NCI-H460 (cell line): ENCODE measurements at places on chromosomes 2 and 18.

DNA sequence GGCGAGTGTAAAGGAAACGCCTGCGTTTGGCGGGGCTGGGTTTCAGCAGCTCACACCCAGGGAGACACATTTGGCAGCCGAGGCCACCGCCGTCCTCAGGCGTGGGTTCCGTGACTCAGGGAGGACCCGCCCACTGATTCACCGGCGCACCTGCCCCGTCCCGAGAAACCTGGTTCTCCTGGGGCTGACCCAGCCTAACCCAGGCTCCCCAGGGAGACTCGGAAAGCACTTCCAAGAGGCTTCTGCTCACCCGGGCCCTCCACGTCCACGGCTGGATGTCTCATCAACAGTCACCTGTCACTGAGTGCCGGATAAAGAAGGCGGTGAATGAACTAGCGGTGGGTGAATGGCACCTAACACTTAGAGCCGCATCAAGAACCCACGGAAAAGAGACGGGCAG is 126.4 kb upstream of the CTDP1 start:
- no peak for DNase-seq

- no peak for DNase-seq
Measured at GRCh38 chr2:17101091-17101490, 417.1 kb downstream of the RAD51AP2 start.

- no peak for DNase-seq
Measured at GRCh38 chr2:144333143-144333555, 186.8 kb downstream of the ZEB2 start.

GRCh38 chr2:38148501-38148900 is 72.5 kb upstream of the CYP1B1 start:
- DNase-seq = peak; percentile 47

DNA sequence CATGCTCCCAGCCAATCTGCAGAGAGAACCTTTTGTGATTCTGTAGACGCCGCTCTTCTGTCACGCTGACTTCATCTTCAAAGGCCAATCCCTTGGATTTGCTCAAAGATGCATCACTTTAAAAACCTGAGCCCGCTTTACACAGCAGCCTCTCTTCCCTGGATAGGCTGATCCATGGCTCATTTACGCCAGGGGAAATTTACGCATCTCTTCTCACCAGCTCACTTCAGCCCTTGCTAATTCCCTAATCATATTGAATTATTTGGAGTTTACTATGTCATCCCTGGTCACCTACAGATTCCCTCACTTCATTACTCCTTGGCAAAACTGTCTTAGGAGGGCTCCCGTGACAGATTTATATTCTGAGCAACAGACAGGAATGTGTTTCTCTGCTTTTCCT is 256.2 kb downstream of the EN1 start:
- DNase-seq = no peak

DNA sequence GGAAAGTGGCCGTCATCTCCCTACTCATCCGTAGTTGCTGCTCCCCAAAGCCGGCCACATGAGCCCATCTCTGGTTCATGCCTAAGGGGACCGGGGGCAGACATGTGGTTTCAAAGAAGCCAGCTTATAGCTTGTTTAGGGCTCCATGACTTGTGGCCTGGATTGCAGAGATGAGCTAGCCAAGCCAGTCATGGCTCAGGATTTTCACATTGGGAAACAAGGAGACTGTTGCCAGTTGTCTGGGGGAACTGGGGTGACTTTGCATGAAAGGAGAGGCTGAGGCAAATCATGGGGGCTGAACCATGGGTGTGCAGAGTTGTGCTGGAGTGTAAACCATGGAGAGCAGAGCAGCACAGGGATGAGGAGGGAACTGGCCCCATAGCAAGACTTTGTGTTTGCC is 183.0 kb upstream of the APCDD1 start:
- no peak for DNase-seq

DNA sequence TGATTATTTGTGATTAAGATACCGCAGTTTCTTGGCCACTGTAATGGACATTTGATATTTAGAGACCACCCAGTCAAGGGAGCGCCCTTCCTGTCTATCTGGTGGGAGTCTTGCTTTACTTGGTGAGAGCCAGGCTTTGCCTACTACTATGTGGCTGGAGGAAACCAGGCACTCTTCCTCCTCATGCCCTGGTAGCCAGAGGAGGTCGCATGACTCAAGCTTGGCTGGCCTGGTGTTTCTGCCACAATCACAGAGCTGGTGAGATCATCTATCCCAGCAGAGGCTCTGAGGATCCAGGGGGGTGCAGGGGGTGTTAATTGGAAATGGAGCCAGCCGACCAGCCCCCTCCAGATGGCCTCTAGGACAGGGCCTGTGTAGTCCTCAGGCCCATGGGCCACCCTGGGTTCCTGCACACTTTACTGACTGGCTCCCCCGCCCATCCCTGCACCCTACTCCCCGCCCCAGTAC is 46.8 kb upstream of the BIN1 start:
- DNase-seq = no peak

DNA sequence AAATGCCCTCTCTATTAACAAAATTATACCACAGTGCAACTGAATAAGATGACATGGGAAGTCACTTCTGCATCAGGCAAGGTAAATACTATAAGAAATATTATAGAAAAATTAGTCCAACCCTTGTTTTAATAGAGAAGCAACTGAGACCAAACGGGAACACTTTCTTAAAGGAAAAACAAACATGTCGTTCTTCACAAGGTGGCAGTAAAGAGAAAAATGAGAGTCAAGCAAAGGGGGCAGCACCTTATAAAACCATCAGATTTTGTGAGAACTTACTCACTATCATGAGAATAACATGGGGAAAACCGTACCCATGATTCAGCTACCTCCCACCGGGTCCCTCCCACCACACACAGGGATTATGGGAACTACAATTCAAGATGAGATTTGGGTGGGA is 481.7 kb upstream of the CRIM1 start:
- no peak for DNase-seq

GRCh38 chr18:46265196-46266156 is 161.3 kb downstream of the HAUS1 start:
- DNase-seq = no peak

- no peak for DNase-seq
Measured at GRCh38 chr18:2540575-2540974, 30.7 kb downstream of the METTL4 start.

DNA sequence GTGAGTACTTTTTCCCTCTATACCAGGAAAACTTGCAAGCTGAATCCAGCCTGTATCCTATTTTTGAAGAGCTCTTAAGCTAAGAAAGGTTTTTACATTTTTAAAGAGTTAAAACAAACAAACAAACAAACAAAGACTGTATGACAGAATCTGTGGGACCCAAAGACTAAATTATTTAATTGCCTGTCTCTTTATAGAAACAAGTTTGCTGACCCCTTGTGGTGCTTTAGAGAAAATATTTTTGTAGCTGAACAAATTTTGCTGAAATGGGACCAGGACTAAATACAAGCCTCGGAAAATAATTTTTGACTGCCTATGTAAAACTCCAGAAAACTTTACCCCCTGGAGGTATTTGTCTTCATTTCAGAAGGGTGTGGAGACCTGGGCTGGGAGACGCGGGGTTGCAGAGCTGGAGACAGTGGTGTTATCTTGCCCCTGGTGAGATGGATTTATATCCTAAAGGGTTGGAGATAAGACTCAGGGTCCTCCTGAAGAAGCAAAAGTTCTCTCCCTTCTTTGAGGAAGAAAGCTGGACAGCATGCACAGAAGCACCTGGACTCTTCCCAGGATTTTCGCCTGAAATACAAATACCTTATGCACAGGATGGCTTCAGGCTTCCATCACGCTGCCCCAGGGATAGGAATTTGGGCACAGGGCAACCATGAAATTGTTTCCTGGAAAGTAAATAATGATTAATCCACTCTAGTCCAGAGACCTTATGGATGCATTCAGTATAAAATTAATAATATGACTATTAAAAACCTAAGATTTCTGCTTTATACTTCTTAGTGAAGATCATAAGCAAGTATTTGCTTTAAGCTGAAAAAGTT is 54.3 kb downstream of the TMX3 start:
- peak; percentile 33 for DNase-seq

GRCh38 chr18:8623549-8624106 is 14.4 kb downstream of the RAB12 start:
- no peak for DNase-seq

DNA sequence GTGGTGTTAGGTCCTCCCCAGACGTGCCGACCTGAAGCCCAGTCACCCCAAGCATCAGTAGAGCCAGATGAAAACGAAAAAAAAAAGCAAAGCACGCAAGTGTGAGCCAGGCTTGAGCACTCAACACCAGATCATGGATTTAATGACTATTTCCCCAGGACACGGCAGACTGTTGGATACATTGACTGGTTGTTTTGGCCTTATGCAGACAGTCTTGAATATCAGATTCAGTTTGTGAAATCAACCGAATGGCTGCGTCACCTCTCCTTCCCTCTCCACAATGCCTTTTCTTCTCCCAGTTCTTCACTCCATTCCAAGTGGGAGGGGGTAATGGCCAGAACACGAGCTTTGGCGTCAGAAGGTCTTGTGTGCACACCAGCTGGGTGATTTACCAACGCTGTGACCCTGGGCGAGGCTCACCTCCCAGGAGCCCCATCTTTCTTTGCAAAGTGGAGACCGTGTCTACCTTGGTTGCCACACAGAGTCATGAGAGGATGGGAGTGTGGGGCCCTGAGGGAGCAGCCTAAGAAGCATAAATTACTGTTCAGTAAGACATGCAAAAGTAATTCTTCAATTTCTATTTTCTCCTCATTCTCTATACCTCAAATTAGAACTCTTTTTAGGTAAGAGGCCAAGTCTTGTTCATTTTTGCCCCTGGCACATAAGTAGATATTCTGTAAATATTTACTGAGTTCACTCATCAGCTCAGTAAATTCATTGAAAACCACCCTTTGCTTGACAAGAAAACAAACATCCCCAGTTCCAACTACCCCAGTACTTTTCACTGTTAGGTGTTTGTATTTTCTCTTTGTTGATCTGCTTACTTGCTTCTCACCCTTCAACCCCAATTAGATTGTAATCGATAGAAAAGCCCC is 181.1 kb upstream of the COPS8 start:
- DNase-seq = no peak

GRCh38 chr2:102396012-102396411 is 26.9 kb upstream of the IL18RAP start:
- no peak for DNase-seq

GRCh38 chr2:45267062-45267792 is 258.0 kb upstream of the SIX2 start:
- DNase-seq = no peak

DNA sequence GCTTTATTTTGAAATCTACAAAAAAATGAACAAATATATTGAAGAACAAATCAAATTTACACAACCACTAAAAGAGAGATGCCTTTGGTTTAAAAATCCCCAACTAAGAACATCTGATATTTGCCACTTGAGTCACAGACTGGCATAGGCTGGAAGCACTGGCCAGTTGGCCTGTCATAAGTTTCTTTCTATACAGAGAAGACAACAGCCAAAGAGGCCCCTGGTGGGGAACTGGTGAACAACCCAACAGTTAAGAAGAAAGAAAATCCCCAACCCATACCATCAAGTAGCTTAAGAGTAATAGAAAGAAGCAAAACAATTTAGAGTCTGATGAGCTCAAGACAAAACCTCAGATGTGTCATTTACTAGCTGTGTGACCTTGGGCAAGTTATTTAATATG is 45.5 kb downstream of the OSR1 start:
- DNase-seq = no peak

DNA sequence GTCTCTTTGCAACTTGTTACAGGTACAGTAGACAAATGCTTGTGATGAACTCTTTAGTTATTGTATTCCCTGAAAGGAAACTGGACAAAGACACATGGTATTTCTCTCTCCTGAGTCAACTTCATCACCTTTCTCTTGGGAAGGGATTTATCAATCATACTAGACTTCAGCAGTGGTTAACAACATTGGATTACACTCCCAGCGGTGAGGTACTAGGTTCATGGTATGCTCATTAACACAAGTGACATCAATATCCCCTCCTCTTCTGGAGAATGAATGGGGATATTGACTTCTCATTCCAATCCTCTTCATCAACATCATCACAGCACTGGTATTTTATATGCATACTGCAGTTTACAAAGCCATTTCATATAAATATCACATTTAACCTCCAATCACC is 574.6 kb downstream of the ERBB4 start:
- no peak for DNase-seq

- no peak for DNase-seq
Measured at GRCh38 chr18:24319757-24320156, 77.9 kb downstream of the OSBPL1A start.

GRCh38 chr2:149745396-149746230 is 158.0 kb upstream of the MMADHC start:
- DNase-seq = no peak

DNA sequence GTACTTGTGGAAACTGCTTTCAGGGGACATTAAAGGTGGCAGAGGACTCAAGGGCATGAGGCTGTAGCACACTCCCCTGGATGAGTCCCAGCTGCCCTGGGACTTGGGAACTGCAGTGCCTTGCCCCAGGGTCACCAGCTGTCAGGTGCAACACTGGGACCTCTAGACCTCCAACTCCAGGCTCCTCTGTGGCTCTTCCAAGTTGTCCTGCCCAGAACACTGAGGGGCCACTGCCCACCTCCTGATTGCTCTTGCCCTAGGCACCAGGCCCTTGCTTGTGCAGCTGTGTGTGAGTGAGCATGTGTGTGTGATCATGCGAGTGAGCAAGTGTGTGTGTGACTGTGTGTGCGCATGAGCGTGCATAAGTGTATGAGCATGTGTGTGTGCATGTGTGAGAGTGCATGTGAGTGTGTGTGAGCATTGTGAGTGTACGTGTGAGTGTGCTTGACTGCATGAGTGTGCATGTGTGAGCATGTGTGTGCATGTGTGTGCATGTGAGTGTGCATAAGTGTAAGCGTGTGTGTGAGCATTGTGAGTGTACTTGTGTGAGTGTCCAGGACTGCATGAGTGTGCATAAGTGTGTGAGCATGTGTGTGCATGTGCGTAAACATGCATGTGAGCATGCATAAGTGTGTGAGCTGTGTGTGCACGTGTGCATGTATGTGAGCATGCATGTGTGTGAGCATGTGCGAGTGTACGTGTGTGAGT is 301.5 kb downstream of the NDUFA10 start:
- DNase-seq = no peak

DNA sequence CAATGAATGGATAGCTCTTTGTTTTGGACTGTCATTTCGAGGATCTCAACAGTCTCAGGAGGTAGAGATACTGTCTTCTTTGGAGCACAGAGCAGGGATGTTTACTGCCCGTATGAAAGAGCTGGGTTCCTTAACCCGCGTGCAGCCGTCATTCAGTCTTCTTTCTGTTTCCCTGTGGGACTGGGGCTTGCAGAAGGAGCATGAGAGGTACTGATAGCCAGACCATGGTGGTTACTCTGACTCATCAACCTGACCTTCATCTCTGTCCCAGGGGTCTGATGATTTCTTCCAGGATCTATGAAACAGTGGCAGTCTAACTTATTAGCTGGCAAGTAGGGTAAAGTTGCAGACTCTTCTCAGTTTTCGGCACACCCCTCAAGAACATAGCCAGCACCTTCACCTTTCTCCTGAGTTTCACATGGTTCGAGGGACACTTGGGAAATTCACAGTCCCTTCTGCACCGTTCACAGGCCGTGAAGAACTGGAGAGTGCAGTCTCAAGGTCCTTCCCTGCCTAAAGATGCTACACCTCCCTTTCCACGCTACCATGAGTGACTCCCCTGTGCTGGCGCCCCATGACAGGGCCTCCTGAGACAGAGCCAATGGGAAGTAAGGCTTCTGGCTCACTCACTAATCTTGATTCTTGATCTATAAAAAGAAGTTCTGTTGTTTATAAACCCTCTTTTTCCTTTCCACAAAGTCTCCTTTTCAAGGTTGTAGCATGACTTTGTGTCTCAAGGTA is 226.2 kb downstream of the MC4R start:
- DNase-seq = no peak
